ENCODE measurements at places on chromosomes 11 and 22. TPM values are rescaled to one million over a fixed set of nuclear protein-coding genes. Genes with fewer than 3 reads are reported as not detected.
A peak's percentile ranks its signal among the peaks of the same experiment; 100 is the strongest.

Gene MYEOV
- 0.52 TPM for total RNA-seq

Gene PSMD13
- 75.4 TPM for total RNA-seq

Gene CHADL
- total RNA-seq: 2.7 TPM

Gene NXPE1
- total RNA-seq: not detected

Gene EMID1
- 7.0 TPM for total RNA-seq

Gene ANO9
- 2.8 TPM for total RNA-seq

Gene PNPLA3
- not detected for total RNA-seq

Gene MRGPRE
- not detected for total RNA-seq

Gene PTS
- total RNA-seq: 36.5 TPM

DNA sequence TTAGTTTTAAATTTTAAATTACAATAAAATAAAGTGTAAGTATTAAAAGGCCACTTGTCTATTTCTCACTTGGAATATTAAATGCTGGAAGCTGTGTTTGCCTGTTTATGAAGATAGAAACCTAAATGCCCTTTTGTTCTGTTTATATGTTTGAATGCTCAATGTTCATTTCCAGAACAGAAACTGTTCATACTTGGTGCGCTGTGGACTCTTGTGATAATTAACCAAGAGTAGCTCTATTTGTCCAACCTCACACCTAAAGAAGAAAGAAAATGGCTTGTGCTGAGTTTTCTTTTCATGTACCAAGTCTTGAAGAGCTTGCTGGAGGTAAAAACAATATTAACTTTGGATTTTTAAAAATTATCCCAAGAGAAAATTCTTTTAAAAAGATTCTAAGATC, 5.7 kb downstream of the C11orf54 start:
- no peak for DNase-seq

DNA sequence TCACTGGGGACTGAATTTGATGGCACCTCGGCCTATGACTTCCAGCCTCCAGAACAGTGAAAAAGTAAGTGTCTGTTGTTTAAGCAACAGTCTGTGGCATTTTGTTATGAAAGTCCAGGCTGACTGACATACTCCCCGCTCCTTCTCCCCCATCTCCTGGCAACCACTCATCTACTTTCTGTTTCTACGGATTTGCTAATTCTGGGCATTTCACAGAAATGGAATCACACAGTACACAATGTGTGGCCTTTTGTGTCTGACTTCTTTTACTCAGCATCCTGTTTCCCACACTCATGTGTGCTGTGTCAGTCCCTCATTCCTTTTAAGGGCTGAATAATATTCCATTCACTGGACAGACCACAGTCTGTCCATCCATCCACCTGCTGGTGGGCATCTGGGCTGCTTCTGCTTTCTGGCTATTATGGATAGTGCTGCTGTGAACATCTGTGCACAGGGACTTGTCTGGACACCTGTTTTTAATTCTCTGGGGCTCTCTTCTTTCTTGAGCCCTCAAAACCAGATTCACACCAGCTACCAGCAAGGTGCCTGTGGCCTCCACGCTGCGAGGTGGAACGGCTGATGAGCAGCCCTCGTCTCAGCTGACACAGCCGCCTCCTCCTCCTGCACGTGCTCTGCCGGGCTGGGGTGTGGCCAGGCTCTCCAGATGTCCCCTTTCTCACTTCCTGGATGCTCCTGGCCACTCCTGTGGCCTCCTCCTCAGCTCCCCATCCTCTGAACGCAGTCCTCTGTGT, 333.1 kb downstream of the CTTN start:
- peak; percentile 48 for DNase-seq

DNA sequence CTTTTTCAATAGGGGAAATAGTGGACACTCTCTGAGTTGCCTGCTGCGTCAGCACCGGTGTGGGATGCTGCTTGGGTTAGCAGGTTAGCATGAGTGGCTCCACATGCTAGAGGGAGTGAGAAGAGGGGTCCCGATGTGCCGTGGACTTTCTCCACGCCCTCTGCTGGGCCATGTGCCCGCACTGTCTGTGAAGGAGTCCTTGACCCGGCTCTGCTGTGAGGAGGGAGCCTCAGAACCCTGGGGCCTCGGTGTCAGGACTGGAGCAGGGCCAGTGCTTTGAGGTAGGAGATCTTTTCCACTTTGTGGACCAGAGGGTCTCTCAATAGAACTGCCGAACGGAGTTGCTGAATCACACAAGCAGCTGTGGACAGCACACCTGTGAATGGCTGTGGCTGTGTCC, 14.8 kb downstream of the CTTN start:
- DNase-seq: no peak

- peak; percentile 29 for DNase-seq
Observed at GRCh38 chr11:126385991-126386728, 30.7 kb downstream of the ST3GAL4 start.

- peak; percentile 72 for DNase-seq
Observed at GRCh38 chr11:86176165-86176884, 68.2 kb upstream of the EED start.

GRCh38 chr22:25996669-25997068, 172.6 kb upstream of the SEZ6L start:
- DNase-seq: no peak

DNA sequence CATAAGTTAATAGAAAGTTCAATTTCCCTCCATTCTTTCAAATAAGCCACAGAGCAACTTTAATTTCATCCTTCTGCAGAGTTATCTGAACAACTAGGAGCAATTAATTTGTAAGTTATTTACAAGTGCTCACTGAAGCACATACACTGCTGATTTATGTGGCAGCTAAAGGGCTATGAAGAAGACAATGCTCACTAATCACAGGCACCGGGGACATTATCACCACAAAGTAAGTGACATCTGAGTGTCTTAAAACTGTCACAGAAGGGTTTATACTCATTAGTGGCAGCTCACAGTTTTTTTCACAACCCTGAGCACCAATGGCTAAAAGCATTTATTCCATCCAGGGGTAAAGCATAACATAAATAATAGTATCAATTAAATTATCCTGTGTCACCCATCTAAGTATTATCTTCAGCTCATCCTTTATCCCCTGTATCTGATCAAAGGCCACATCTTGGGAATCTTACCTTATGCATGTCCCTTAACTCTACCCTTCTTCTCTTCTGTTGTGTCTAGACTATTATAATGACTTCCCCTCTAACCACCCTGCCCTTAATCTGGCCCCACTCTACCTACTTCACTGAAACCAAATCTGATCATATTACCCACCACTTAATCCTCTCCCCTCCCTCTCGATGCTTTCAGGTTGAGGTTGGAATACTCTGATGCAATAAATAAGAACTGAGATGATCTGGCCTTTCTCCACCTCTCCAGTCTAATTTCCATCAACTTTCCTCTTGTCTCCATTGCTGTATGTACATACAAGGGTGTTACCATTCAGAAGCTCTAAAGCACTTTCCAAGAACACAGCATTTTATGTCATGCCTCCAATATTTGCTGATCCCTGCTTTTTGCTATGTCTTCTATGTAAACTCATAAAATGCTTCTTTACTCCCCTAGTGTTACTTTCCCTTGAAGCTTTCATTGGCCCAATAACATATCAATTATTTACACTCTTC, 252.7 kb downstream of the CASP12 start:
- no peak for DNase-seq

DNA sequence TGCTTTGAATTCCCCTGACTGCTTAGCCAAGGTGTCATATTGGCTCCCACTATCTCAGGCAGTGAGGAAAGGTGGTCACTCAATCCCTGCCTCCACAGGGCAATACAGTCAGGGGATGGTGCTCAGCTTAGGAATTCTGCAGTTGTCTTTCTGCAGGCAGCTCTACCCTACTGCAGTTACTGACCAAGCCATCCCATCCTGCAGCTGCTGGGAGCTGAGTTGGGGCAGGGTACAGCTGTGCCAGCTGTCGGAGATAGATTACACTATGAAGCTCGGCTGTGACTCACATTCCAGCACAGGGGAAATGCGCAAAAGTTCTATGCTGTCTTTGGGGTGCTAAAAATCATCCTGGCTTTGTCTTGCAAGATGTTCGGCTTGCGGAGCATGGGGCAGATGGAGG, 4.4 kb upstream of the DAGLA start:
- DNase-seq: no peak

- DNase-seq: no peak
Observed at GRCh38 chr11:76251226-76251575, 44.9 kb upstream of the WNT11 start.

- DNase-seq: peak; percentile 92
Observed at GRCh38 chr11:110711776-110712658, at the start of gene ARHGAP20. Gene ARHGAP20, minus strand, starts transcription at chr11:110712437. Its CDS starts 206 bp downstream, at chr11:110712231.

DNA sequence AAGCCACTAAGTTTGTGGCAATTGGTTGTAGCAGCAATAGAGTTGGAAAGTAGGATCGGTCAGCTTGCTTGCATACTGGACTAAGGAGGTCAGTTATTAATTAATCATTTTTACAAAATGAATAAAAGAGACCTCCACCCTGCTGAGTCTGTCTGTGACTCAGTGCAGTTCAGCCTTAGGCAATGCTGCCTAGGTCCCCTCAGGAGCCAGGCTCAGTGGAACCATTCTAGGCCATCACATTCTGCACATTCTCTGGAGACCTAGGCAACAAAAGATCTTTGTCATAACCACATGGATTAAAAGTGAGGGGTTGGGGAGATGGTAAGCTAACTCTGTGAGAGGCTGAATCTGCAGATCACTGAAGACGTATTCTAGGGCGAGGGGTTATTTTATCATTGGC, 178.7 kb upstream of the CADM1 start:
- no peak for DNase-seq

GRCh38 chr22:46220921-46221320, 29.2 kb downstream of the CDPF1 start:
- no peak for DNase-seq

DNA sequence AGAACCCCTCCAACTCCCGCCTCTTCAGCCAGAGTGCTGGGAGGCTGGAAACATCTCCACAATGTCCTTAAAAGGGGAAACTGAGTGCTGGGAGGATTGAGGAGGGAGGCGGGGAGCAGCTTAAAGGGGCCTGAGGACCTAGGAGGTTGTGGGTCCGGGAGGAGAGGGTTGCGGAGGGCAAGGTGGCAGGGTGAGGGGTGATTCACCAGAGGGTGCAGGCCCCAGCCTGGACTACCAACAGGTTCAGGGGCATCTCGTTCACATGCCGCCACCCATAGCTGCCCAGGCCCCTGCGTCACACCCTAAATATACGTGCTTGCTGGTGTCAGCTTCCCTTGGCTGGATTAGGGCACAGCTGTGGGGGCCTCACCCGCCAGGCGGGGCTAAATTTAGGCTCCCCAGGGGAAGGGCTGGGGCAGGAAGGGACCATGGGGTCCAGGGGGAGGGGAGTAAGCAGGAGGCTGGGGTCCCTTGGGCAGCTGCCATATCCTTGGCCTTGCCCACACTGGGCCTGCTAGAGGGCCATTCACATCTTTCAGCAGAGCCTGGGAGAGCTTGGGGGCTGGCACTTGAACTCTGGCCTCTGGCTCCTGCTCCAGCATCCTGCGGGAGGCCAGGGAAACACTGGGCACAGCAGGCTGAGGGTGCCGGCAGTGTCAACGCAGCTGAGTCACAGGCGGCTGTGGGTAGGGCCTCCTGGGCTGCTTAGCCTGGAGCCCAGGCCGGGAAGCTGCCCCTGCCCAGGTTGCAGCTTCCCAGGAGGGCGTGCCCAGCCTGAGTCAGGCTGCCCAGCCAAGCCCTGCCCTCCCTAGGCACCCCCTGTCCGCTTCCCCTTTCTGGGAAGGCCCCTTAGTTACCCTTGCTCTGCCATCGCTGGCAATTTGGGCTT, 1.3 kb downstream of the EHBP1L1 start:
- DNase-seq: peak; percentile 92

GRCh38 chr22:45677063-45677462, 5.4 kb downstream of the ATXN10 start:
- no peak for DNase-seq

DNA sequence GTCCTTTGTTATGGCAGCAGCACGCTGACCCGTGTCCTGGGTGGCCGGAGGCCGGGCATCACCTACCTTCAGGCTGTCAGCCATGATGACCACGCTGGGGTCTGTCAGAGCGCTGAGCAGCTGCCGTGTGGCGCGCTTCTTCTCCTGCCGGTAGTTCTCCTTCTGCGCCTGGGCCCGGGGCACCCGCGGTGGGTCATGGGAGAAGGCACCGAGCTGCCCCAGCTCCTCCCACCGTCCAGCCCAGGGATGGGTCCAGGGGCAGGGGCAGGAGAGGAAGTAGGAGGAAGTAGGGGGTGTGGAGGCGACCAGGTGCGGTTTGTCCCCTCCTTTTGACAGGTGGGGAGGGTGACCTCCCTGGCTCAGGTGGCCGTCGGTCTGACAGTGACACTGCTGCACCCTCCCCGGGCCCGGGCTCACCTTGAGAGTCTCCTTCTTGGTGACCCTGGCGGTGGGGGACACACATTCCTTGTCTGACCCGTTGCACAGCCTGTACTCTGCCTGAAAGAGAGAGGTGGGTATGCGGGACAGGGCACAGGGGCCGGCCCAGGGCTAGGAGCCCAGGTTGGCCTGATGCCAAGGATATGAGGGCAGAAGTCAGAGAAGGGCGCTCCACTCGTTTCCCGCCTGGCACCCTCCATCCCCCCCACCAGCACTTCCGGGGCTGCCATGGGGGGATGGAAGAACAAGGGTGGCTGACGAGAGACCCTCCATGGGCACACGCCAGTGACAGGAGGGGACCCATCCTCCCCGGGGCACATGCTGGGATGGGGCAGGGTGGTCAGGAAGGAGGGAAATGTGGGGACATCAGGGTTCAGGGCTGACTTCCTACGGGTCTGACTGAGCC, 43.0 kb downstream of the OSBPL5 start:
- DNase-seq: peak; percentile 74

GRCh38 chr11:4921796-4922195, 2.3 kb downstream of the OR51G1 start:
- DNase-seq: no peak

GRCh38 chr11:122882857-122883645, 492 bp downstream of the JHY start:
- DNase-seq: peak; percentile 69

DNA sequence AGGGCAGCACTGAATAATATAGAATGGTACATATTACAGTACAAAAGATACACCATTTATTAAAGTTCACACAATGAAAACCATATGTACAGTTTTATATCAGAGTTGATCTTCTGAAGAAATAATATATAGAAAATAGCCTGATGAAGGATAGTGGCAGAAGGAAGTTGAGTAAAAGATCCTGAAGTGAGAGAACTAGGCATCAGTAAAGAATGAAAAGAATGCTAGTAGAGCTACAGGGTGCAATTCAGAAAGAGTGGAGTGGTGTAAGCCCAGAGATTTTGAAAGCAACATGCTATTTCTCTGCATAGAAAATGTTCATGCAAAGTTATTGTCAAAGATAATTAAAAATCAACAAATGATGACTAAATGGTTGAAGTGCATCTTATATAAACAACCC, 1552.7 kb upstream of the TENM4 start:
- no peak for DNase-seq

GRCh38 chr11:7538031-7538430, 24.2 kb downstream of the PPFIBP2 start:
- no peak for DNase-seq

GRCh38 chr22:50727678-50728522, 10.1 kb upstream of the ACR start:
- peak; percentile 52 for DNase-seq

GRCh38 chr22:20117633-20118299, 740 bp upstream of the TRMT2A start:
- DNase-seq: peak; percentile 59

- DNase-seq: no peak
Observed at GRCh38 chr22:44045145-44045544, 21.0 kb downstream of the PARVB start.
